ENCODE measurements at places on chromosomes 6 and 20.

- no peak for DNase-seq
Observed at GRCh38 chr20:17504066-17504897, 26.9 kb downstream of the BFSP1 start.

DNA sequence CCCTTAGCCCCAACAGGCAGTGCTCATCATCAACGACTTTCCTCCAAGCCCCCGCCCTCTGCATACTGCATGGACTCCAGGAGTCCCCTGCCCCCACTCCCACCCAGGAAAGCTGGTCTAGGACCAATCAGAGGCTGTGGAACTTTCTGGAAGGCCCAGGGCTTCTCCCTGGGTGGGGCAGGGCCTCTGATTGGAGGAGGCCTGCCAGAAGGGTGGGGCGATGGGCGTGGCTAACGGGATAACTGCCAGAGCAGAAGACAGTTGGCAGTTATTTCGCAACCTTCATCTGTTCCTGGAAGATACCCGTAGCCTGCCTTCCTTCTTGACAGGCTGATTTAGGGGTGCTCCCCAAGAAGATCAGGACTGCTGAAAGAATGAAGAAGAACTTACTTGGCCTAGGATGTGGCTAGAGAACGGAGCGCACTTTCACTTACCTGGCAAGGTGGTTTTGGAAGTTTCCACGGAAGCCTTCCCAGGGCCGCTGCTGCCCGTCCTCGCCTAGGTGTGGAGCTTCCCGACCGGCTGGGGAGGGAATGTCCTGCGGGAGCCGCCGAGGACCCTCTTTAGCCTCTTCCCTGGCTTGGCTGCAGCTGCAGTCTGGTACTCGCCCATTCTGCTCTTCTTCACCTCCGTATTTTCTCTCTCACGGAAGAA lies 209.0 kb downstream of the LRFN2 start:
- no peak for DNase-seq

GRCh38 chr20:48789781-48790472 lies 37.9 kb downstream of the PREX1 start:
- no peak for DNase-seq

DNA sequence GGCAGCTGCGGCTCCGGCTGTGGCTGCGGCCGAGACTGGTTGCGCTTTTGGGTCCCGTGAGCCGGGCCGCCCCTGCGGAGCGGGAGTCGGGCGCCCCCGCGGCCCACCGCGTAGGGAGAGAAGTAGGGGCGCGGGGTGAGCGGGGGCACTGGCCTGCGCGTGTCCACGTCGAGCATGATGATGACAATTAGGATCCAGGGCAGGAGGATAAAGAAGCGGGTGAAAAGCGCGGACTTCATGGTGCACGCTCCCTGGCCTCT lies 739 bp downstream of the B3GAT2 start:
- DNase-seq, result no peak

- DNase-seq, result no peak
Observed at GRCh38 chr6:82893889-82894652, 171.6 kb downstream of the UBE3D start.

GRCh38 chr6:45652416-45652815 lies 274.7 kb upstream of the SUPT3H start:
- no peak for DNase-seq

GRCh38 chr6:33589731-33590530 lies 9.9 kb upstream of the BAK1 start:
- no peak for DNase-seq

- DNase-seq, result no peak
Observed at GRCh38 chr6:159978291-159979135, 9.6 kb downstream of the IGF2R start.

DNA sequence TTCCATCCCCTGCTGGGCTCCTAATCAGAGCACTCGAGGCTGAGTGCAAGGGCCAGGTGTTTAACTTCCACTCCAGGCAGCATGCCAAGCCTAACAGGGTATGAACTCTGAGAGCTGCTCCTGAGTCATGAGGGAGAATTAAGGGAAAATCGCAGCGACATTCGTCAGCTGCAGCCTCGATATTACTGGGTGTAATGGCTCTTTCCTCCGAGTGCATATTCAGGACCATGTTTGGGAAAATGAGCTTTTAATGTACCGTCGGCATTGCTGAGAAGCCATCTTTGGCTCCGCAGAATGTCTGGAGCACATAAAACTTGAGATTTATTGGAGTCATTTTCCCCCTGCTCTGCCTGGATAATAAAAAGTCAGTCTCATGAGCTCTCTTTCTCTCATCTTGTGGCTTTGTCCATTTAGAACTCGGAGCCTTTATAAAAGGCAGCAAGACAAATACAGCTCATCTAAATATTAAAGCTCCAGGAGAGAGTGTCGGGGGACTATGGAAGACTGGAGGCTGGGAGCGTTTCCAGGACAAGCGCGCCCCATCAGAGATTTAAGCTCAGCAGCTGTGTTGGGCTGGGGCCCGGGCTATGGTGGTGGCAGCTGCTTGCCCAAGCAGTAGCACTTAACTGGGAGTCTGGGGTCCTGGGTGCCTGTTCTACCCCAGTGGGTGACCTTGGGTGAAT lies 103.7 kb downstream of the TOX2 start:
- DNase-seq, result no peak

GRCh38 chr6:148874698-148875293 lies 128.0 kb downstream of the UST start:
- no peak for DNase-seq

DNA sequence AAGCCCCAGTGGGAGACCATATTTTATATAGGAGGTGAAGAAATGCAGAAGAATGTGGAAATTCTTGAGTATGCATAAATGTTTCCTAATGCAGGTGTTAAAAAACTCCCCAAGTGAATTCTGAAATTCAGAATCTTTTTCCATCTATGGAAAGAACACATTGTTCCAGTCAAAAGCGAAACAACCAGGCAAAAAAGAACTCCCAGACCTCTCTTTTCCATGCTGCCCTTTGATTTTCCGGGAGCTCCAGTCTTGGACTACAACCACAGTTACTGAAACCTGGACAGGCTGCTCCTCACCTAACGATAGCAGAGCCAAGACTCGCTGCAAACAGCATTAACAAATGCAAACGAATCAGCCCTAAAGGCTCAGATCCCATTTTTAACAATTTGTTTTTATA lies 108.7 kb upstream of the CNKSR3 start:
- no peak for DNase-seq

DNA sequence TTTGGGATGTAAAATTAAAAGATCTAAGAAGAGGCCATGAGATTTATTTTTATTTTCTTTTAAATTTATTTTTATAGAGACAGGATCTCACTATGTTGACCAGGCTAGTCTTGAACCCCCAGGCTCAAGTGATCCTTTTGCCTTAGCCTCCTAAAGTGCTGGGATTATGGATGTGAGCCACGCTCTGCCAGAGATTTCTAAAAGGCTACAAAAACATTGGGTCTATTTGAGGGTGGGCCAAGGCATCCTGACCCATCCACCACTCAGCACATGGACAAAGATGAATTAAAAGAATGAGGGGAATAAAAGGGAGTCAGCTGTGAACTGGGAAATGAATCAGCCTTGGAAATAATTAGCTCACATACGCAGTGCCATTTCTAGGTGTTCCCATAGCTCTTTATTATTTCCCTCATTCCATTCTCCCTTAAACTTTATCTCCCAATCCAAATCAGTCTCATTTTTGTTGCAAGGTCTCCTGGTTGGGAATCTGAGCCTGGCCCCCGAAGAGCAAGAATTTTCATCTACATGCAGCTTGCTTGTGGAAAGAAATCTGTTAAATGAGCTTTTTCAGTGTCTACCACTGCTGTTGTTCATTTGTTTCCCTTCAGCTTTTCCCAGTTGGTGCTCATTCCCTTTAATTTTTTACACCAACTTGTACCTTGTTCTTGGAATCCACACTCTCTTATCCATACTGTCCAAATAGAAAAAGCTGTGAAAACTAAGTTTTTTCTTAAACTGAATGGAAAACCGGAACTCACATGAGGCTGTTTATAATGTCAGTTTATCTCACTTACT lies 66.9 kb downstream of the MKKS start:
- DNase-seq, result no peak

DNA sequence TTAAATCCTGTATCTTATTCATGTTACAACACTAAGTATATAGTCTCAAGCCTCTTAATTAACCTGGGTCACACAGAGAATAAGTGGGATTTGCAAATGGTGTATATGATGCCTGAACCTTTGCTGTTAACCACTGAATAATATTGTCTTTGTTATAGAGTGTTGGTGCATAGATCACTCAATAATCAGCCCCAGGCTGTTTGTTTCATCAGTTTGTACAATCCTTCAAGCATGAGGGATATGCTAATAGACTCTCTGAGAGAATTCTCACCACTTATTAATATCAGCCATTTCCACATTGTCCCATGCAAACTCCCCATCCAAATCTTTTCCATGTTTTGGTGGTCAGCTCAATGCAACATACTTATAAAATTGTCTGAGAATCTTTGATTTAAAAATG lies 21.7 kb downstream of the OR2B6 start:
- DNase-seq, result no peak

GRCh38 chr6:52352239-52353018 lies 9.5 kb upstream of the PAQR8 start:
- DNase-seq, result no peak

GRCh38 chr6:51578362-51578761 lies 509.1 kb downstream of the PKHD1 start:
- no peak for DNase-seq

DNA sequence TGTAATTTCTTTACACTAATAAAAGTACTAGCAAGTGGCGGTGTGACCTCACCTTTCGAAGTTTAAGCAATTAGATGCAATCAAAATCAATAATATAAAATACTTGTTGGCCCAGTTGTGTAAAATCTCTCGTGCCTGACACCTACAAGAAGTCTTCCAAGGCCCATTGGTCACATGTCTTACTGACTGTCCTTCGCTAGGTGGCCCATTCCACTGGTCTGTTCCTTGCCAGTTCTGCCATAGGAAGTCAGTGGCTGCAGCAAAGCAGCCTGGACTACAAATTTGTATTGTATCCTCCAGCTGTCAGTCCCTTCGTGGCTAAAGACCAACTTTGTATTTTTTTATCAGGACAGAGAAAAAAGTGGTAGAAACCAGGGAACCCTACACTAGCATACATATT lies 61.8 kb downstream of the CYB5R4 start:
- no peak for DNase-seq

DNA sequence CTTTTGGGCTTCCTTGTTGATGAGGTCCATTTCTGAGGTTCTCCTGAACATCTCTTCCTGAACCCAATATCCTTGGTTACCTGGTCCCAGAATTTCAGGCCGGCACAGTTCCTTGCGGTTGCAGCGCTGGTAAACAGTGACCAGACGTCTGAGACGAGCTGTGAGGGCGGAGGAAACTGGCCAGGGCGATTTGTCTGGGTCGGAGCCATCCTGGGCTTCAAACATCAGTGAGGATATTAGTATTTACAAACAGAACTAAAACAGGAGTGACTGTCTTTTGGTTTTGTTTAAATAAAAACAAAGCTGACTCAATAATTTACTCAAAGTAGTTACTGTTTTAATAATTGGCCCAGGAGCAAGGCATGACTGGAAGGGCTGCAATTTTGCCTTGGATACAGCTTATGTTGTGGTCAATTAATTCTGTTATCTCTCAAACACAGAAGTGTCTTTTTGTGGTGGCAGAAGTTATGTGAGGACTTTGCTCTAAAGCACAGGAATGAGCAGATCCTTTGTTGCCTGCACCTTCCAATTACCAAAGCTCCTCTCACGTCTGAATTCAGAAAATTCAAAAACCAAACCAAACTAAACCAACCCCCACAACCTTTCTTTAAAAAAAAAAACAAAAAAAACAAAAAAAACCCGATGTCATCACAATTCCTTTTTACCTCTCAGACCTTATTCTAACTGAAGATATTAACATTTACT lies 58.7 kb upstream of the EMILIN3 start:
- DNase-seq, result no peak

DNA sequence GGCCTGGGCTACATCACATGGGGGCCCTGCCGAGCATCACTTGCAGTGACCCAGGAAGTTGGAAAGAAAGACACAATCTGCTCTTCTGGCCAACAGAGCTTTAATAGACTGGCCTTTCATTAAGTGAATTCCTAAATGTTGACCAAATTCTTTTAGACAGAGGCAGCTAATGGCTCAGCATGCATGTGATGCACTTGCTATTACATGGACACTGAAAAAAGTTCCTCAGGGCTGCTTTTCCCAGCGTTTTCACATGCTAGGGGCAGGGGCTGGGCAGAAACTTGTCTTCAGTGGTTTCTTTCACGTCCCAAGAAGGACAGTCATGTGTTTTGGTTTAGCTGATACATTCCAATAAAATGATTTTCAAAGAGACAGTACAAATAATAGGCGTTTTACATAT lies 651.0 kb upstream of the SLC35B3 start:
- no peak for DNase-seq

DNA sequence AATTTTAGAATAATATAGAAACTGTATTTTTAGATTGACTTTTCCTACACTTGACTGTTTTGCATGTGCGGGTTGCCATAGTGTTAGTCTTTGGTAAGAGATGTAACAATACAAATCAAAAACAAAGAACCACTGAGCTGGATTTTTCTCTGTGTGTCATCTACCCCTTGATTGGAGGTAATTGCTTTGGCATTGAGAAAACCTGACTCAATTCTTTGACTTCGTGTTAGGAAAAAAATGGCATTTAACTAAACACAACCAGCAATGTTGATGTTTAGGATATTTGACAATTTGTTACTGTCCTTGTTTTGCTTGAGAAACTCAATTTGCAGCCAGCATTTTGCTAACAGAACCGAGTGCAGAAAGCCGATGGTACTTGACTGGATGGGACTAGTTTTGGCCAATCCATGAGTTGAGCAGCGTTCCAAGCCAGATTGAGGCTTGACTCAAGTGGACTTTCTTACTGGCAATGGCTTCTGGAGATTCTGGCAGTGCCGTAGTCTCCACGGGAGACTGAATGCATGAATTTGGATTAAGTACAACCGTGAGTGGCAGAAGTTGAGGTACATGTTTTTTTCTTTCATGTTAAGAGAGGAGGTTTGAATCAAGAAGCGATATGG lies 17.1 kb downstream of the TPBG start:
- no peak for DNase-seq

- DNase-seq, result no peak
Observed at GRCh38 chr20:16388731-16389130, 184.5 kb downstream of the KIF16B start.

- no peak for DNase-seq
Observed at GRCh38 chr6:11589261-11589660, 51.7 kb downstream of the TMEM170B start.

DNA sequence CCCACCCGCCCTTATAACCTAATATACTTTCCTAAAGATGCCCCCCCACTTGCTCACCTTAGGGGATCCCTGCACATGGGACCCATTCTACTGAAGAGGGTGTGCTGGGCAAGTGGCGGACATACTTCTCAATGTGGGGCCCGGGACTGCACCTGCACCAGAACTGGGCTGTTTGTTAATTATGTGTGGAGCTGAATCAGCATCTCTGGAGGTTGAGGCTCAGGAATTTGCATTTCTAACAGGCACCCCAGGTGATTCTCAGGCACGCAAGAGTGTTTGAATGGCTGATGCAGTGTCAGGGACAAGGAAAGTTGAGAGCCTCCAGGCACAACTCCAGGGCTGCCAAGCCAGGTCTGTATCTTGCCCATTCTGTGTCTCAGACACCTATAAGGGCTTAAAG lies 8.9 kb upstream of the PTPRT start:
- no peak for DNase-seq

GRCh38 chr6:108673602-108674001 lies 112.9 kb downstream of the FOXO3 start:
- DNase-seq, result no peak
